ENCODE measurements at places on chromosomes 2 and 18.

DNA sequence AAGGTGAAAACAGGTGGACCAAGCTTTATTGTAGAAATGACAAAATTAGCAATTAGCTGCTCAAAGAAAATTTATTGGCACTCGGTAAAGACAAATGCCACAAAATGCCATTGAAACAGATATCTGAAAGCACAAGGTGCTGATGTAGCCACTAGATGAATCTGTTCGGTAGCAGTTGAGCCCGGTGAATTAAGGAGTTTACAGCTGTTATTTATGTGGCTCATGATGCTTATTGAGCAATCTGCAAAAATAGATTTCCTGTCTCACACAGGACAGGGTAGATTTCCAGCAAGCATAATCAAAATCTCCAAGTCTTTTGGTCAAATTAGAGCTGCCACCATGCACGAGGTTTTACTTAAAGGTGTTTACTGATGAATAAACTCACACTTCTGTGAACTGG is 182.2 kb downstream of the PPP1R1C start:
- no peak for DNase-seq

- no peak for DNase-seq
Observed at GRCh38 chr2:38605298-38605830, 2.6 kb upstream of the HNRNPLL start.

DNA sequence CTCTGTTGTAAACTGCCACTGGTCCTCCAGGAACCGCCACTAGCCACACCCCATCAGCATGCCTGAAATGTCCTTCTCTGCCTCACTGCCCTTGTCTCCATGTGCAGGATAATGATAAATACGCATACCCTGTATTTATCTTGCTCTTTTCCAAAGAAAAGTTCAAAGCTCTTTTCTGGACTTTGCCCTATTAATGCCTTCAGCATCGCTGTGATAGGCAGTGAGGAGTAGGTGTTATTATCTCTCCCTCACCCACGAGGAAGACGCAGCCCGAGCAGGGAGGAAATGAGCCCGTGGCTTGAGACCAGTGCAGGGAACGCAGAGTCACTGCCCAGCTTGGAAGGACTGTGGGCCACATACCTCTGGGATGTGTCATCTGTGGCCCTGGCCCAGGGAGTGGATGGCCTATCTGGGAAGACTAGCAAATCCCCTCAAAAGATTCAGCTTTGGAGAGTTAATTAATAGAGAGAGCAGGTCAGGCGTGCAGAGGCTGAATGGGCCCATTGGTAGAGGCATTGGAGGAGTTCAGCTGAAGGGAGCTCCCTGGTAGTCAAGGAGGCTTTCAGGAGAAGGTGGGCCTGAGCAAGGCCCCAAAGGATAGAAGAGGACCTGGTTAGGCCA is 39.5 kb upstream of the MCFD2 start:
- no peak for DNase-seq

- DNase-seq: no peak
Observed at GRCh38 chr2:127066942-127067341, 40.0 kb downstream of the BIN1 start.

GRCh38 chr2:37507703-37508102 is 163.3 kb downstream of the QPCT start:
- no peak for DNase-seq

DNA sequence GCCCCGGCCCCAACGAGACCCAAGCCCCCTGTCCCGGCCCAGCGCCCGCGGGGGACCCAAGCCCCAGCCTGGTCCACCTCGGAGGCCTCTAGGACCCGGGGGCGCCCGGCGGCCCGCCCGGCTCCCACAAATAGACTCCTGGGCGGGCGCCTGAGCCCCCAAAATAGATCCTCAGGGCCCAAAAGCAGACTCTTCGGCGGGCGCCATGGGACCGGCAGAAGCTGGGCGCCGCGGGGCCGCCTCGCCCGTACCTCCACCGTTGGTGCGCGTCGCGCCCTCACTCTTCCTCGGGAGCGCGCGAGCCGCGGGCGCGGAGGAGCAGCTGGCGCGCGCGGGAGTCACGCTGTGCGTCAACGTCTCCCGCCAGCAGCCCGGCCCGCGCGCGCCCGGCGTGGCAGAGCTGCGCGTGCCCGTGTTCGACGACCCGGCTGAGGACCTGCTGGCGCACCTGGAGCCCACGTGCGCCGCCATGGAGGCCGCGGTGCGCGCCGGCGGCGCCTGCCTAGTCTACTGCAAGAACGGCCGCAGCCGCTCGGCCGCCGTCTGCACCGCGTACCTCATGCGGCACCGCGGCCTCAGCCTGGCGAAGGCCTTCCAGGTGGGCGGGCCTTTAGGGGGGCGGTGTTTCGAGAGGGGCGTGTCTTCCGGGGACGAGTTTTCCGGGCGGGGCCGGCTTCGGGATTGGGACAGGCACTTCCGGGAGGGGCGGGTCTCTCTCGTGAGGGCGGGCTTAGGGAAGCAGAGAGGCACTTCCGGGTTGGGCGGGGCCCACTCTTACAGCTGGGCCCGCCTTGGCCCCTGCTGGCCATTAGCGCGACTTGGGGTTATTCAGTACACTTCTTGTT is 545 bp downstream of the DUSP28 start:
- peak; percentile 99 for DNase-seq

DNA sequence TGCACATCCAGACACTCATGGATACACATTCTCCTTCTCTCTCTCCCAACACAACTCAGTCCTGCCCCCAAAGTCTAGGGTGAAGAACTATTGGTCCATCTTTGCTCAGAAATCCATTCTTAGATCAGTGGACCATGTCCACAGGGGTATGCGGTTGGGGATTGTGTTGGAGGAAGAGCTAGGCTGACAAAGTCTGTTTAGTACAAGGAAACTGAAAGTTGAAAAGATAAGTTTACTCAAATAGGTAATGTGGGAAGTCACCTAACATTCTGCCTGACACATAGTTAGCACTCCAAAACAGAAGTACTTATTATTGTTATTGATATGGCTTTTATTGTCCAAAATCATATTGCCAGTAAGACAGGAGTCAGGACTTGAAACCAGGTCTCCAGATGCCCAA is 55.9 kb downstream of the ALK start:
- DNase-seq: no peak

- DNase-seq: no peak
Observed at GRCh38 chr2:135189148-135189547, 137.1 kb downstream of the RAB3GAP1 start.

GRCh38 chr2:239917957-239918481 is 107.1 kb downstream of the NDUFA10 start:
- no peak for DNase-seq

- peak; percentile 25 for DNase-seq
Observed at GRCh38 chr2:37829202-37829601, 95.9 kb upstream of the RMDN2 start.

- no peak for DNase-seq
Observed at GRCh38 chr2:178827739-178828485, 20.7 kb upstream of the TTN start.

- peak; percentile 17 for DNase-seq
Observed at GRCh38 chr2:88903749-88904353, 212.4 kb downstream of the RPIA start.

DNA sequence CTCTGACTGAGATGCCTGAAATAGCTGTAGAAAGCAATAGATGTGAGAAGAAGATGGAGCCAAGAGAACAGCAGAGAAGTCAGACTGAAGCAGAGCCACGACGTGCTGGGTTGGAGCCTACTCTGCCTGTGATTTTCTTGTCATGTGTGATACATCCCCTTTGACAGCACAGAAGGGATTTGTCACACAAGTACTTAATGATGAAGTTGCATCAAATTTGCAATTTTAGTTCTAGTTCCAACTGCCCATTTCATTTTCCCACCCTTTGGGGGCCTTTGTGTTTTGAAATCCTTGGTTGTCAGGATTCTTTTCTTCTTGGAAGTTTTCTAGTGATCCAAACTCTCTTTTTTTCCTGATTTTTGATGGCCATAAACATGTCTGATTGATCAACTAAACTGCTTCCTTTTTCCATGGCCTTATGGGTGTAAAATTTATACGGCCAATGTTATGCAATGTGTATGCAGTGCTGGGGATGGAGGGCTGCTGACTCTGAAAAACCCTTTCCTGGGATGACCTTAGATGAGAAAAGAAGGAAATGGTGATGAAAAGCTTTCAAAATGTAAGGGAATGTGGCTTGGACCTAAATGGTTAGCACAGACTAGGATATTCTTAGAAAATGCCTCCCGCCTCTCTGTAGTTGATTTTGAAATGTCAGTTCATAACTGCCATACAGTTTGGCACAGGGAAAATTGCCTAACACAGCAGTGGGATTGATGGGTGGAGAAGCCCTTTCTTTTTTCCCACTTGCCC is 9.6 kb upstream of the B3GNT2 start:
- no peak for DNase-seq

DNA sequence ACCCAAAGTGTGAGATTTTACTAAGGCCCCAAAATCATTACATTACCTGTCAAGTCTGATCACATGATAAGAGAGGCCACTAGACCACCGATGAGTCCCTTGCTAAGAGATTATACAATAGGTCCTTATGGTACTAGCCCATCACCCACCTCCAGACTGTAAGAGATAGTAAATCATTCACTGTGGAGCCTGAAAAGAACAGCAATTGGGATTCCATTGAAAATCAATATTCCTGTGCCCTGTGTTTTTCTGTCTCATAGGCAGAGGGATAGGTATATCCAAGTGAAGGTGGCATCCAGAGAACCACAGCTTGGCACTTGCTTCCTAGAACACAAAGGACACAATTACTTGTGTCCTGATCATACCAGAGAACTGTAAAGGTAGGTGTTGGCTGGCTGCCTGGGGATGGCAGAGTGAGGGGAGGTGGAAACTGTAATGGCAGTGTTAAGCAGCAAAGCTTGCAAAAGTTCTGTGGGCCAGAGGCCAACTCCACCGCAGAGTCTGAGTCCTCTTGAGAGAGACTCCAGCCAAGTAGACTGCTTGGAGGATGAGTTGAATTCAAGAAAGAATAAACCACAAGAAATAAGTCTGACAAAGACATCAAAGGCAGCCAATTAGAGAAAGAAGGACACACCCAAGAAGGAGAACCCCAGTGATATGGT is 102.0 kb upstream of the PIEZO2 start:
- DNase-seq: no peak

GRCh38 chr2:234564699-234565098 is 67.8 kb upstream of the ARL4C start:
- no peak for DNase-seq

DNA sequence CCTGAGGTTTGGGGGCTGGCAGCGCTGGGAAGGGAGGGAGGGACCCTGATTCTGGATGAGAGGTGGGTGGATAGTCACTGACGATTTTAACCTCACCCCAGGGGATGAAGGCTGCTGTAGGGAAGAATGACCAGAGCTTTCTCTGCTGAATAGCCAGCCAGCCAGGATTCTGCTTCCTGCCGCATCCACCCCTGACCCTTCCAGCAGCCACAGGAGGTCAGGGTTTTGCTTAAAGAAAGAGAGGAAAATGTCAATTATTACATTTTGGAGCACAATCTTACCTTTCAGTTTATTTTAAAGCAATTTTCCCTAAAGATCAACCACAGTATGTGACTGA is 217.7 kb downstream of the GBX2 start:
- no peak for DNase-seq

DNA sequence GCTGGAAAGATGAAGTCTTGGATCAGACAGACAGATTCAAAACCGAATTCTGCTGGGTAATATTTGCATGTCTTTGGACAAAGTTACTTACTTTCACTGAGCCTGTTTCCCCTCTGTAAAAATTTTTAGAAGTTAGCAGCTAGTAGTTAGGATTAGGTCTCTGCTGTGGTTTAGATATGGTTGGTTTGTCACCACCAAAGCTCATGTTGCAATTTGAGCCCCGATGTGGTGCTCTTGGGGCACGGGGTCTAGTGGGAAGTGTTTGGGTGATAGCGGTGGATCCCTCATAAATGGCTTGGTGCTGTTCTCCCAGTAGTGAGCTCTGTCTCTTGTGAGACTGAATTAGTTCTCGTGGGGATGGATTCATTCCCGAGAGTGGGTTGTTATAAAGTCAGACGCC is 38.9 kb upstream of the PNO1 start:
- DNase-seq: no peak

- no peak for DNase-seq
Observed at GRCh38 chr18:79484661-79485621, 89.2 kb downstream of the NFATC1 start.

DNA sequence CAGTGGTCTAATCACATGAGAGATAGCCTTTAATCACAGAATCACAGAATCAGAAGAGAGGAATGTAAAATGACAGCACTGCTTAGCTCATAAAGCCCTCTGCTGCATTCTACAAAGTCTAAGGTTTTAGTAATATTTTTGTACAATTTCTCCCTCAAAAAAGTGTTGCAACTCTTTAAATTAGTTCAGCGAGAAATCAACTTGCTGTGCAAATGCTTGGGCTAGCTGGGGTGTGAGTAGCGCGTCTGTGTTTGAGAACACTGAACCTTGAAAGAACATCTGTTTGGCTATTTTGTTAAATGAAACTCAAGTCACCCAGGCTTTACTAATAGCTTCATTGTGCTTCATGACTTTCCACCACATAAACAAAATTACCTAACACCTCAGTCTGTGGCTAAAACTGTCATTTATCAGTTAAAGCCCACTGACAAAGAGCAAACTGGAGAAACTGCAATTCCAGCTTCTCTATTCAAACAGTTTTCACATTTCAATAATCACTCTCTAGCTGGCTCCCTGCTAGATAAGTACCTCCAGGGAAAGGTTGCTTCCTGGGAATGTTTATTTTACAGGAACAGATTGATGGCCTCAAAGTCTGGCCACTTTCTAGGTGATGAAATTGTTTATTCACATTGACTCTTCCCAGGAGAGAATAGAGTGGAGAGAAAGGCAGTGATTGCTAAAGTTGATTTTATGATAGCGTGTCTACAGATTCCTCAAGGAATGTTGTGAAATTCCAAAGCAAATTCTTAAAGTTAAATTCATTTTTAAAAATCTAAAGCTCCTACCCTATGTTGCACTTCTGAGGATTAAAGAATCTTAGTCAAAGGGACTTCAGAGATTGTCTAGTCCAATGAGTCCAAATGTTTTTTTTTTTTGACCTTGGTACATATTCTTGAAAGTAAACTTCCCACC is 36.0 kb upstream of the STAT1 start:
- DNase-seq: peak; percentile 36

DNA sequence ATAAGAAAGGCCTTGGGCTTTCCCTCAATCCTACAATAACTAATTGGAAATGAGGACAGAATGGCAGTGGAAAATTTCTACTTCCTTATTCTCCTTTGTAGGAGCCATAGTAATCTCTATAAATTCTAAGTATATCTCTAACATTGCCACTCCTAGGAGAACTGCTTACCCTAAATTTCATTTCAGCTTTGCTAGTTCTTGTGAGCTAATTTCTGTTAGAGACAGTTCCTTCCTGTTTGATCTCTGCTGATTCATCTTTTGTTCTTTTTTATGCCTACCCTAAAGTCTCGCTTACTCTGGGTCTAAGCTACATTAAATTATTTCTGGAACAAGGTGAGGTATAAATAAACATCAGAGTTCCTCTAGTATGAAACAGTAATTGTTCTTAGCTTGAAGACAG is 25.7 kb downstream of the ABHD3 start:
- DNase-seq: no peak

DNA sequence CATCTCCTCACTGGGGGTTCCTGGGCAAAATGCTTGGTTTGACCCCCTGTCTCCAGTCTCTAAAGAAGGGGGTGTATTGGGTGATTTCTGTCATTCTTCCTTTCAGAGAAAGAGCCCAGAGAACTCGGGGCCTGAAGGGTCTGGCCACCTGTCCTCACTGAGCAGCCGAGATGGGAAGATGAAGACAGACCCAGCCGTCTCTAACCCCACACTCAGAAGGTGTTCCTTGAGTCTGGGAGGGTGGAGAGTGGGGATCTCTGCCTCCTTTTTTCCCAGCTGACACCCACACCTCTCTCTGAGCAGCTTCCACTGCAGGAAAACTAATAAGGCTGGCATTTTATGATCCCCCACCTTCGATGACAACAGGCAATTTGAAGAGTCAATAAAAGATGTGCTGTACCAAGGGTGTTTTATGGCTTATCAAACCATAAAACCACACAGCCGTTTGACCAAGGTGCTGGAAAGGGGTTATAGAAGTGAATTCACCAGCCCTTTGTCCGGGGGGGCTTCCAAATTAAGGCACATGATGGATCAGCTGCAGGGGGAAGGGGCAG is 213.8 kb downstream of the SMAD2 start:
- DNase-seq: no peak
